ENCODE measurements at places on chromosomes 1 and 21.

GRCh38 chr1:181033128-181033798 lies 520 bp upstream of the MR1 start:
- no peak for DNase-seq

- peak; percentile 25 for DNase-seq
Measured at GRCh38 chr21:39153373-39153772, 29.9 kb downstream of the PSMG1 start.

DNA sequence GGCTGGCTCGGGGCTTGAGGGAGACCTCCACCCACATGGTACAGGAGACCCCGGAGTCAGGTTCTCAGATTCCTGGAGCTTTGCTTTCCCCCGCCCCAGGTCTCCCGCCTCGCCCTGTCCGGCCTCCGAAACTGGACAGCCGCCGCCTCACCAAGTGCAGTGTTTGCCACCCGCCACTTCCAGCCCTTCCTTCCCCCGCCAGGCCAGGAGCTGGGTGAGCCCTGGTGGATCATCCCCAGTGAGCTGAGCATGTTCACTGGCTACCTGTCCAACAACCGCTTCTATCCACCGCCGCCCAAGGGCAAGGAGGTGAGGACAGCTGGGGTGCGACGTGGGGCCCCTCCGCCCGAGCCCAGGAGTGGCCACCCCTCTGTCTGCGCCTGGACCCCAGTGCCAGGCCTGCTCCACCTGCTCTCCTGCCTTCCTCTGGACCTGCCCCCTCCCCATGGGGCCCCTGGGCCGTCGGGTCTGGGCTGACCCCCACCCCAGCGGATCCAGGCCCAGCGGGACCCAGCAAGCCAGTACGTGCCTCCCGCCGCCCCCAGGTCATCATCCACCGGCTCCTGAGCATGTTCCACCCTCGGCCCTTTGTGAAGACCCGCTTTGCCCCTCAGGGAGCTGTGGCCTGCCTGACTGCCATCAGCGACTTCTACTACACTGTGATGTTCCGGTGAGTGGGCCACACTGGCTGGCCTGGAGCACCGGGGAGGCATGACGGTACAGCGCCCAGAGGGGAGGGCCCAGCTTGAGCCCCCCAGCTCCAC lies 8.7 kb downstream of the SELENON start:
- DNase-seq = no peak

DNA sequence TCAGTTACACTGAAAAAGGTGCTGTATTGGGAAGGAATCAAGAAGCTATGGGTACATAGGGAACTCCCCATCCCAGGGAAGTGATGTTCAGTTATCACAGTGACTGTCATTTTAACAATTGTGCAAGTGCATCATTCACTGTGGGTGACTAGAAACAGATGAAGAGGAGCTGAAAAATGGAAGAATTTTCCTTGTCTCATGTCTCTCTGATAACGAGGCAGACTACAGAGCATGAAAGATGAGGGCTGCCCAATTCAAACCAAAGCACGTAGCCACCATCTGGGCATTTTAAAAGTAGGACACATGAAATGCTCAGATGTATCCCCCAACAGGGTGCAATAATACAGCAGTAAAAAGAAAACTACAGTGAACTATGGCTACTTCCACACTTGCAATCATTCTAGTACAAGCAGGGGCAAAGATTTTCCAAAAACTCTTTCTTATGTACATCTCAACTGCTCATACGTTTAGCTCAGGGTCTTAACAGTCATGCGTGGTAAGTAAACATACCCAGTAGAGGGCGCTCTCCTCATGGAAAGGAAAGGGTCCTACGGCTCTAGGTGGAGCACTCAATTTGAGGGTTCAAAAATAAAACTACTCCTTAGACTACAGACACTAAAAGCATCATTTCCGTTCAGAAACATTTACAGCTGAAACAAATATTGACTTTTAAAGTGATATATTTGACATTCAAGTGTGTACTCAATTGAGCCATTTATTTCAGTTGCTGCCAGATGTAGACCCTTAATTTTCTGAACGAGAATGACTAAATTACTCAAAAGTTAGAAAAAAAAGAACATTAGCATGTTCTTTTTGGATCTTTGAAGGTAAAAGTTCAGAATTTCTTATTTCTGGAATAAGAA lies 143.2 kb downstream of the KCTD3 start:
- DNase-seq = peak; percentile 52

GRCh38 chr1:70961374-70961975 lies 86.1 kb downstream of the PTGER3 start:
- DNase-seq = no peak

GRCh38 chr1:245671966-245672767 lies 517.4 kb downstream of the KIF26B start:
- DNase-seq = no peak

DNA sequence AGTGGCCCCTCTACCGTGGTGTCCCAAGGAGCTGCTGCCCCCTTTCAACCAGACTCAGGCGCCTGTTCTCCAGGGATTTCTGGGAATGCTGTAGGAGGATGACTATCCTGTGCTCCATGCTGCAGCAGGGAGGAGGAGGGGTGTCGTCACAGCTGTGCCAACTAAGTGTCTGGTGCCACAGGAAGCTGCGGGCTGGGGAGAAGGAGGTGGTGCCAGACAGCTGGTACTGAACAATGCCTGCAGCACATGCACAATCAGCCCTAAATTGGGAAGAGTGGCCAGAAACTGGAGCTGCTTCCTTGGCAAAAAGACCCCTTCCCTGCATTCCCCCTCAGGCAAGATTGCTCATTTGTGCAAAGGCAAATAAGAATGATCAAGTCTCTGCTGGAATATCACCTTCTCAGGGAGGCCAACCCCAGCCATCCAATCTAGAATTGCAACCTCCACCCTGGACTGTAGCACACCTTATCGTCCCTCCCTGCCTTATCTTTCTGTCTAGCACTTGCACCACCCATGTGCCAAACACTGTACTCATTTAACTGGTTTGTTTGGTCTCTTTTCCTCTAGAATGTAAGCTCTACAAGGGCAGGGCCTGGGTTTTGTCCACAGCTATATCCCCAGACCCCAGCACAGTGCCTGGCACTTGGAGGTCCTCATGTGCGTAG lies 33.3 kb downstream of the LAMB3 start:
- DNase-seq = no peak

GRCh38 chr1:203103829-203104495 lies 18.1 kb upstream of the MYOG start:
- no peak for DNase-seq

GRCh38 chr21:25689226-25689625 lies 45.5 kb downstream of the ATP5PF start:
- no peak for DNase-seq

DNA sequence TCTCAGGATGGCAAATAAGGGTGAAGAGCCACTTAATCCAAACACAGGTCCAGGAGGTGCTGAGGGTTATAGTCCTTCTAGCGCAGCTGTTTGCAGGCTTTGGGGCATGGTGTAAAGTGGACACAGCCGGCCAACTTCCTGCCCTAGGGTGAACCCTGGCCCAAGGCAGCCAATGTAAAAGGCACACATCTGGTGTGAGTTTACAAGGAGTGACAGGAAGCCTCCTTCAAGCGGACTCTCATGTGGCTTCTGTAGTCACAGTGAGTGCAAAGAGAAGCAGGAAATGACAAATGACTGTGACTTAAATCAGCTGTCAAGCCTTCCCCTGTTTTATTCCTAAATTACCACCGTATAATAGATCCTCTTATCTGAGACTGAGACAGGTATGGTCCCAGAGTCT lies 213.0 kb downstream of the CRB1 start:
- no peak for DNase-seq

- no peak for DNase-seq
Measured at GRCh38 chr21:34938089-34938764, 110.9 kb downstream of the RUNX1 start.

GRCh38 chr1:77103486-77103885 lies 115.7 kb downstream of the PIGK start:
- DNase-seq = no peak

- no peak for DNase-seq
Measured at GRCh38 chr1:47703156-47703825, 265.4 kb downstream of the FOXD2 start.

DNA sequence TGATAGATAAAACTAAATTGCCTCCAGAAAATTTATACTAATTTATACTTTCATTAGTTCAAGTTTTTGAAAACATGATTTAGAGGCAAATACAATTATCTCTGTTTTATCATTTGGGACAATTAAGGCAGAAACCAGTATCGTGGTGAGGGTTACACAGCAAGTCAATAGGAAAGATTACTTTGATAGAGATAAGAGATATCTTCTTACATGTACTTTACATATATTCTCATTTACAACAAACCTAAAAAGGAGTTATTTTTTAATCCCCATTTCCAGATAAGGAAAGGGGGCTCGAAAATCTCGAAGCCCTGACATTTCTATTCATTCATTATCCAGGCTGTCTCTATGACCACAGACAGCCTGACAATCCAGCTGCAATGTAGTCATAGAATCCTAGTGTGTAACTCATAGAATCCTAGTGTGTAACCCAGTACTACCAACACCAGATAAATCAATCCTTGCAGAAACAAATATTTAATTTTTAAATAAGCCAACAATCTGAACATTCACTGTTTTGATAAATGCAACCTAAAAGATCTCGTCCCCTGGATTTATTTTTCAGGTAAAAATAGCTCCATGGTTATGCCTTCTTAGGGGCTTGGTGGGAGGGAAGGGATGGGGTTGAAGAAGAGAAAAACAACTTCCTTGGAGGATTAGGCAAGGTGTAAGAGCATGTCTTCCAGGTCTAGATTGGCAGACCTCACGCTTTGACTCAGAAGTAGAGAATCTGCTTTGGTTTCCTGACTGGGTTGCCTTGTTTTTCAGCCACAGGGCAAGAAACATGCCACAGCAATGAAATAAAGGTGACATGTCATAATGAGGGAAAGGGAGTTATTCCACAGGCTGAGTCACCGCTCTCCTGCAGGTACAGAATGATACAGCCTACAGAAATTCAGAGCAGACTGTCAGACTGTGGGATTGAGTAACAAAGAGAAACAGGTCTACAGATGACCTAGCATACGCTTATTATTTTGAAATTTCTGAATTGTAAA lies 45.6 kb downstream of the IRF2BP2 start:
- no peak for DNase-seq

- DNase-seq = no peak
Measured at GRCh38 chr21:36551731-36552433, 72.0 kb upstream of the CLDN14 start.

GRCh38 chr1:248815407-248816034 lies 10.2 kb downstream of the SH3BP5L start:
- no peak for DNase-seq

- peak; percentile 37 for DNase-seq
Measured at GRCh38 chr1:201214461-201214860, 23.8 kb downstream of the IGFN1 start.

GRCh38 chr1:64505232-64505943 lies 35.5 kb downstream of the CACHD1 start:
- DNase-seq = peak; percentile 77

DNA sequence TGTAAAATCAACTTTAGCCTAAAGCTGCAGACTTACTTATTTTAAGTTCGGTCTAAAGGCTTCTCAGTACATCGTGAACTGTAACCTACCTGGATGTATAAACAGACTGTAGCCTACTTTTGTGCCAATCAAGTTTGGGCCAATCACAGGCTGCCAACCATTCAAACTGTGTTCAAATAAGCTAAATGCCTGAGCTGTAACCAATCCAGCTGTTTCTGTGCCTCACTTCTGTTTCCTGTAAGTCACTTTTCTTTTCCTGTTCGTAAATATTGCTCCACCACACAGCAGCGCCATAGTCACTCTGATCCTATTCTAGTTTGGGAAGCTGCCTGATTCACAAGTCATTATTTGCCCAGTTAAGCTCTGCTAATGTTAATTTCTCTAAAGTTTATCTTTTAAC lies 37.5 kb upstream of the SLAMF9 start:
- no peak for DNase-seq

DNA sequence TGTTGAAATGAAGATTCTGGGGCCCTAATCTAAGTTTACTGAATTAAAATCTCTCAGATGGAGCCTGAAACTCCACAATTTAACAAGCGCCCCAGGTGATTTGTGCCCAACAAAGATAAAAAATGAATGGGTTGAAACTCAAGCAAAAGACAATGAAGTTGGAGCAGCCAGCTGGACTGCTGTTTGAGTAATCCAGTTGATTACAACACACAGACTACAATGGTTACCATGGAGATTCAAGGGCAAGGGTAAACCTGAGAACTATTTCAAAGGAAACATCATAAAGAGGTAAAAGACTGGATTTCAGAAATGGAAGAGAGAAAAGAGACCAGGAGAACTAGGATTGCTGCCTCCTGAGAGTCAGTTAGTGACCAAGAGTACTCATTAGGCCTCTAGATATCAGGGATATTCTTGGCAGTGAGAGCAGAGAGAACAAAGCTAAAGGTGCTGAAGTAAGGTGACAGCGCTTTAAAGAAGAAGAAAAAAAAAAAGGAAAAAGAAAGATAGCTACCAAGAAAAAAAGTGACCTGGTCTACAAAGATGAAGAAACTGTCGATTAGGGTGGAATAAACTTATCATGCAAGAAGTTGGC lies 44.5 kb downstream of the LRRC53 start:
- no peak for DNase-seq

DNA sequence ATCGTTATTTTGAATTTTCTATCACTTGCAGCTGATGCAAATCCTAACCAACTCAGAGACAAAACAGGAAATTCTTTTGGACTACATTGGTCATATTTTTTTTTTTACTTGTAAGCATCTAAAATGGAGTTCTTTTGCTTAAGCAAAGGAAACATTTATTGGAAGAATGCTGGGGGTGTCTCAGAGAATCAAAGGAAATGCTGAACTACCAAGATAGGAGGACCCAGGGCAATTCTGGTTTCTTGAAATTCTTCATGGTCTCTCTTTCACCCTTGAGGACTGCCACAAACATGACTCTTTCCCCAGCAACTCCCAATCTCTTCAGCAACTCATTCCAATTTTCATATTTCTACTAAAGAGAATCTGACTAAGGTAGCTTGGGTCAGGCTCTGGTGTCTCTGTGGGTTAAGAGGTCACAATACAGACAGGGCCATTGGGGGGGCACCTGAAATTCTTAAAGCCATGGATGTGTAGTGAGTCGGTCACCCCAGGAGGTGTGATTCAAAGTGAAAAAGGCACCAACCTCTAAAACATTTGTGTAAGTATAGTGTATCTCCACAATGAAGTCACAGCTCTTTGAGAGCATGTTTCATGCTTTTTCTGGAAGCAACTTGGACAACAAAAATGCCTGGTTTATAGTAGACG lies 171.1 kb upstream of the FGGY start:
- DNase-seq = no peak

GRCh38 chr1:19981507-19982312 lies 2.3 kb upstream of the PLA2G2A start:
- DNase-seq = no peak

Measured in WTC11 (cell line).